ENCODE measurements at places on chromosomes 7 and 10. TPM values are rescaled to one million over a fixed set of nuclear protein-coding genes. Genes with fewer than 3 reads are reported as not detected.

GRCh38 chr10:665579-666091 lies 23.8 kb downstream of the DIP2C start:
- no peaks in the 10 kb centered on the region for H3K27me3 ChIP-seq
- peaks cover 4% of the 10 kb centered on the region for H3K36me3 ChIP-seq
- H3K4me3 ChIP-seq = peak overlapping the region; percentile 41
- no peak for DNase-seq
- H3K27ac ChIP-seq = no peak overlapping the region

DNA sequence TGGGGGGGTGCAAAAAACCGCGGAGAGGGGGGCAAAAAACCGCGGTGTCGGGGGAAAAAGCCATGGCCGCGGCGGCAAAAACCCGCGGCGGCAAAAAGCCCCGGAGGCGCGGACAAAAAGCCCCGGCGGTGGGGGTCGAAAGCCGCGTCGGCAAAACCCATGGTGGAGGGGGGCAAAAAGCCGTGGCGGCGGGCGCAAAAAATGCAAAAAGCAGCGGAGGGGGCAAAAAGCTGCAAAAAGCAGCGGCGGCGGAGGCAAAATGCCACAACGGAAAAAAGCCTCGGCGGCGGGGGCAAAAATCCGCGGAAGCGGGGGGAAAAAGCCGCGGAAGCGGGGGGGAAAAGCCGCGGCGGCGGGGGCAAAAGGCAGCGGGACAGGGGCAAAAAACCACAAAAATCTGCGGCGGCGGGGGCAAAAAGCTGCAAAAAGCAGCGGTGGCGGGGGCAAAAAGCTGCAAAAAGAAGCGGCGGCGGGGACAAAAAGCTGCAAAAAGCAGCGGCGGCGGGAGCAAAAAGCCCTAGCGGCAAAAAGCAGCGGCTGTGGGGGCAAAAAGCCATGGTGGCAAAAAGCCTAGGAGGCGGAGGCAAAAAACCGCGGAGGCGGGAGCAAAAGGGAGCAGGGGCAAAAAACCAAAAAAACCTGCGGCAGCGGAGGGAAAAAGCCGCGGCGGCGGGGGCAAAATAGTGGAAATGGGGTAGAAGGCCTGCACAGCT lies 418.9 kb downstream of the ZNF716 start:
- H3K36me3 ChIP-seq = no peaks in the 10 kb centered on the region
- DNase-seq = peak; percentile 7
- no peak overlapping the region for H3K4me3 ChIP-seq

- no peaks in the 10 kb centered on the region for H3K36me3 ChIP-seq
- no peak for DNase-seq
- no peak overlapping the region for H3K27ac ChIP-seq
- H3K4me1 ChIP-seq = no peaks in the 10 kb centered on the region
These were observed 514.2 kb downstream of the ARL4A start for GRCh38 chr7:13201628-13202027.

- H3K4me3 ChIP-seq = no peak overlapping the region
- H3K27ac ChIP-seq = no peak overlapping the region
- no peak for DNase-seq
- H3K36me3 ChIP-seq = peaks cover 62% of the 10 kb centered on the region
- no peaks in the 10 kb centered on the region for H3K4me1 ChIP-seq
- H3K27me3 ChIP-seq = no peaks in the 10 kb centered on the region
These were observed 67.0 kb downstream of the WDR37 start for GRCh38 chr10:1123198-1123597.

The TFR2 gene
- total RNA-seq = 0.79 TPM

DNA sequence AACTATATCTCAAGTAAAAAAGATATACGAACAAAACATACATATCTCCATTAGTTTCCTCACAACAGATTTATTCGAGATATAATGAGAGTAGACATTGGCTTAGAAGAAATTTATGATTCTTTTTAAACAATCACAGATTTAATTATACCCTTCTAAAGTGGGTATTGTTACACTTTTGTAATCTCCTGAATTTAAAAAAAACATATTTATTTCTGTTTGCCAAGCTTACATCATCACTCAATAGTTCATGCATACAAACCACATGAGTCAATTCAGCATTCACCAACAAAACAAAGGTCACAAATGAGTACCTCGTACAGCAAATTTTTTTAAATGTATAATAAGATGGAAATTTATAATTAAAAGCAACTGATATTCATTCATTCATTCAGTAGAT lies 17.6 kb downstream of the LRRN3 start:
- DNase-seq = no peak
- H3K36me3 ChIP-seq = no peaks in the 10 kb centered on the region
- H3K27me3 ChIP-seq = no peaks in the 10 kb centered on the region
- peaks cover 2% of the 10 kb centered on the region for H3K4me1 ChIP-seq

- H3K27ac ChIP-seq = no peak overlapping the region
- H3K27me3 ChIP-seq = no peaks in the 10 kb centered on the region
- no peak for DNase-seq
- no peaks in the 10 kb centered on the region for H3K36me3 ChIP-seq
- no peak overlapping the region for H3K4me3 ChIP-seq
These were observed 343.5 kb downstream of the LRMDA start for GRCh38 chr10:75774783-75775490.

The FFAR4 gene
- 1.0 TPM for total RNA-seq

DNA sequence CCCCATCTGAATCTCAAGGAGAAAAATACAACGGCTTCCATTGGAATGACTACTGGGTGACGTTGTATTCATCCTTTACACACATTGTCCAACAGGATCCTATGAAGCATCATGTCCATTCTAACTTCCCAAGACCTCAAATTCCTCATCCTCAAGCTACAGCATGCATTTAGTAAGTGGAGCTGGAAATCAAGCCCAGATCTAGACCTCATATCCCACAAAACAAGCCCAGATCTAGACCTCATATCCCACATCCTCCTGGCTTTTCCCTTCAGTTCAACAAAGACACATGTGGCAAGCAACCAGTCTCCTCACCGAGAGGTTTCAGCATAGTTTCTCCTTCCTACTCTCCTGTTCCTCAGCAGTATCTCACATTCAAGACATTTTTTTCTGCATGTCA lies 12.2 kb downstream of the IGF2BP3 start:
- no peaks in the 10 kb centered on the region for H3K4me1 ChIP-seq
- no peak overlapping the region for H3K4me3 ChIP-seq
- no peak overlapping the region for H3K27ac ChIP-seq

The C10orf105 gene
- total RNA-seq = 0.35 TPM

The NFE2L3 gene
- total RNA-seq = 12.5 TPM

The NPC1L1 gene
- 0.88 TPM for total RNA-seq
